ENCODE measurements at places on chromosomes 13 and 19.

- DNase-seq, result no peak
These were observed 10.5 kb downstream of the WIZ start for GRCh38 chr19:15439078-15439799.

- DNase-seq, result no peak
These were observed 185.7 kb downstream of the TEX29 start for GRCh38 chr13:111506125-111506524.

- no peak for DNase-seq
These were observed 169.9 kb downstream of the USP12 start for GRCh38 chr13:27001705-27002104.

- no peak for DNase-seq
These were observed 14.0 kb downstream of the AKAP8L start for GRCh38 chr19:15404780-15405211.

DNA sequence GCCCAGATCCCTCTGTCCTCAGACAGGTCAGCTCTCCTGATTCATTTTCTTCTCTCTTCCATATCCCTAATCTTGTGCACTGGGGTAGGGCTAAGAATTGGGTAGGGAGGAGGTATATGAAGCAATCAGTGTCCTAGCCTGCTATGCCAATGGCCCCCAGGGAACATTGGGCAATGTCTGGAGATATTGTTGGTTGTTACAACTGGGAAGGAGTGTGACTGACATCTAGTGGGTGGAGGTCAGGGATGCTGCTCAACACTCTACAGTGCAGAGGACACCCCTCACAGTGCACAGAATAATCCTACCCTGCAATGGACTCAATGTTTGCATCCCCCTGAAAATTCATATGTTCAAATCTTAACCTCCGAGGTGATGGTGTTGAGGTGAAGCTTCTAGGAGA is 57.5 kb downstream of the CPAMD8 start:
- no peak for DNase-seq

DNA sequence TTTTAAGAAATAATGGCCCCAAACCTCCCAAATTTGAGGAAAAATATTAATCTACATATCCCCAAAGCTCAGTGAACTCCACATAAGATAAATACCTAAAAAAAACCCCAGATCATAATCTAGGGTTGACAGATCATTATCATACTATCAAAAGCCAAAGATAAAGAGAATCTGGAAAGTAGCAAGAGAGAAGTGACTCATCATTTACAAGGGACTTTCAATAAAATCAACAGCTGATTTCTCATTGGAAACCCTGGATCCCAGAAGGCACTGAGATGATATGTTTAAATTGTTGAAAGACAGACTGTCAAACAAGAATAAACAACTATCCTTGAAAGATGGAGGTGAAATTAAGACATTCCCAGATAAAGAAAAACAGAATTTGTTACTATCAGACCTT is 199.3 kb downstream of the KCNRG start:
- no peak for DNase-seq
